T-helper 9 cell (primary cell): ENCODE measurements at places on chromosomes 5 and 9.

DNA sequence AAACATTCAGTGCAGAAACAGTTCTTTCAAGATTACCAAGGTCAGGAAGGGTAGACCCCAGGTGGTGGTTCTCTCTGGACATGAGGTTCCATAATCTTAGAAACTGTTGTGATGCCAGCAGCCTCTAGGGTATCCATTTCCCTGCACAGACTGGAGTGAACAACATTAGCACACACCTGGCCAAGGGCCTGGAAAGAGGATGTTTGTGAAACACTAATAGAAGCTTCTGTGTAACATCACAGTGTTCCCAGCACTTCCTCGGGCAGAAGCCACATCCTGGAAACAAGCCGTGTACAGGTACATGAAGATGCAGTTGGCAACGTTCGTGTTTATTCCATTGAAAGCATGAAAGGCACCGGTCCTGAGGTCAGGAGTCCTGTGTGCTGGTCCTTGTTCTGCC is 598.2 kb upstream of the KLF4 start:
- no peak for DNase-seq

GRCh38 chr9:129323376-129323998 is 145.4 kb upstream of the IER5L start:
- no peak for DNase-seq

GRCh38 chr5:143379606-143380005 is 23.9 kb downstream of the NR3C1 start:
- DNase-seq = no peak

DNA sequence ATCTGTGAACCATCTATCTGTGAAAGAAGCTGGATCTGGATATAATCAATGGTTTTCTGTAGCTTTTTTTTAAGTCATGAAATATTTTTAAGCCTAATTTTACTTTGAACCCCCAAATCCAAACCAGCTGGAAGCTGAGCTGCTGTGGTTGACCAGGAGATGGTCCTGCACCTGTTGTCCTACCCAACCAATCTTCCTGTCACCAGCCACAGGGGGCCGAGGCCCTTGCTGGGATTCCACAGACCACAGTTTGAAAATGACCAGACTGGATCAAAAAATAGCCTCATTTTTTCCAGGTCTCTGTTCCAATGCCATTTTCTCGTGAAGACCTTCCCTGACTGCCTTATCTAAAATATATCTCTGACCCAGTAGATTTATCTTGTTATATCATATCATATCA is 200.6 kb downstream of the SGCD start:
- no peak for DNase-seq

GRCh38 chr9:115393976-115394775 is 276.2 kb upstream of the TNC start:
- DNase-seq = no peak
